ENCODE measurements at places on chromosomes 3 and 15. TPM values are rescaled to one million over a fixed set of nuclear protein-coding genes. Genes with fewer than 3 reads are reported as not detected.

GRCh38 chr15:58742022-58742813, 7.3 kb downstream of the ADAM10 start:
- DNase-seq = no peak

DNA sequence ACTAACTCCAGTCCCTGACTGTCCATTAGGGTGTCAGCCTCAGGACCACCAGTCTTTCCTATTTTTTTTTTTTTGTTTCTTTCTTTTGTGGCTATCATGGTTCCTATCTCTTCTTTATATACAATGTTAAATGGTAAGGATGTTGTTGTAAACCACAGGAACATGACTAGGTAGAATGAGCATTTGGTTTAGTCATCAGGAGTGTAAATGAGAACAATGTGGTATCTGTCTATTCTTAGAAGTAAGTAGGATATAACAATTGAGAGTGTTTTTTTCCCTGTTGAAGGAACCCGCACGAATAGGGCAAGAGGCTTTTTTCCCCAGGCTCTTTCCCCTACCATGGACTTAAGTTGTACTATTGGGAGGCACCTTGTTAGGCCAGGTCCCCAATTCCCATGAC, 880.3 kb upstream of the GBE1 start:
- no peak for DNase-seq

GRCh38 chr15:68383161-68384074, 48.5 kb downstream of the ITGA11 start:
- DNase-seq = no peak

- DNase-seq = no peak
These were observed 96.0 kb downstream of the LRRK1 start for GRCh38 chr15:101014921-101015841.

Gene TMC3
- polyA plus RNA-seq = 0.17 TPM

Gene TGM4
- polyA plus RNA-seq = not detected
